Stimulated activated CD8-positive, alpha-beta memory T cell treated with anti-CD3 and anti-CD28 coated beads, Interleukin-4, amount 100 ng/mL, for 1 hour (primary cell): ENCODE measurements at places on chromosomes 4 and X.

DNA sequence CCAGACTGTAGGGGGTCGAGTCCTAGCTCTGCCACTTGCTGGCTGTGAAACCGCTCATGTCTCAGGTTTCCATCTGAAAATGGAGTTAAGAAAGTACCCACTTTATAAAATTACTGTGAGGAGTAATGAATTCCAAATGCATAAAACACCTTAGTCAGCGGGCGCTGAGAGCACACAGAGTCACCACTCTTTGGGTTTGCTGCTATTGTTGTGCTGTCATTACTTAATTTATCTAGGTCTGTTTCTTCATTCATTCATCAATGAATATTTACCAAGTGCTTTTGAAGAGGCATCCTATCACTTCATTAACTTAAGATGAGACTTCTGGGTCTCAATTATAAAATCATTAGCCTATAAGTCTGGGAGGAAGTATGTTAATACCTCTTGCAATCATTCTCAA, 317.3 kb downstream of the FBXW7 start:
- DNase-seq, result no peak

DNA sequence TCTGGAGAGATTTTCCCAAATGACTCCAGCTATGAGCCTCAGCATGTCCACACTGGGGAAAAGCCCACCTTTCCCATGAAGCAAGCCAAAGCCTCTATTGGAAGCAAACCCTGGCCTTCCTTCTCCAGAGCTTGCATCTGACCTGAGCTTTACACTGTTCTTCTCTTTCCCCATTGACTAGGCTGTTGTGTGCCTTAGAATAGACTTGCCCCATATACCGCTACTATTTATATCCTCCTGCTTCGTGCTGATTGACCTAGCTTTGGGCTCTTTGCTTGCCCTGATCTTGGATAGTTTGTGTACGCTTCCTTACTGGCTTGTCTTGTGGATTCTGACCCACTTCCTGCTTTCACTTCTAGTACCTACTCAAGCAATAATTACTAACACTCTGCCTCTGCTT, 30.9 kb downstream of the FAM9B start:
- DNase-seq, result no peak

- DNase-seq, result no peak
These were observed 10.0 kb downstream of the GPR82 start for GRCh38 chrX:41733939-41734338.

DNA sequence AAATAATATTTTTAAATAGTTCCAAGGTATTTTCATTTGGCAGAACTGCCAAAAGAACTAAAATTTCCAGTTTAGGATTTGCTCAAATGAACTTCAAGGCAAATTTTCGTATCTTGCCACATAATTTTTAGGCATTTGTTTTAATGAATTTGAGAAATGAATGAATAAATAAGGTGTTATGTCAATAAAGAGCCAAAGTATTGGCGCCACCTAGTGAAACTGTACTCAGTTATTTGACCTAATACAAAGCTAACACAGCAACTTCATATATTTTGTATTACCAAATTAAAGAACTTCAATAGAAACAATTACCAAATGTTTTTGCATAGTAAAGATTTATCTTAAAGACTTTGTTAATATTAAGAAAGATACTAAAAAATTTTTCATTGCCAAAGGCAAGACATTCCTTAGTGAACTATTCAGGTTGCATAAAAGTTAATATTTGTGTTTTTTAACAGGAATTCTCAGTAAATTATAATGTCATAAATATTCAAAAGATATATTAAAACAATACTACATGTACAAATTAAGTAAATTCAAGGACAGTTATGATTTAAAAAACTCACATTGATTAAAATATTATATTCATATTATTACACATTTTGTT, 50.3 kb downstream of the STPG2 start:
- no peak for DNase-seq

GRCh38 chr4:57119054-57119651, 9.0 kb upstream of the IGFBP7 start:
- no peak for DNase-seq

GRCh38 chrX:12007881-12008280, 130.4 kb upstream of the FRMPD4 start:
- no peak for DNase-seq

DNA sequence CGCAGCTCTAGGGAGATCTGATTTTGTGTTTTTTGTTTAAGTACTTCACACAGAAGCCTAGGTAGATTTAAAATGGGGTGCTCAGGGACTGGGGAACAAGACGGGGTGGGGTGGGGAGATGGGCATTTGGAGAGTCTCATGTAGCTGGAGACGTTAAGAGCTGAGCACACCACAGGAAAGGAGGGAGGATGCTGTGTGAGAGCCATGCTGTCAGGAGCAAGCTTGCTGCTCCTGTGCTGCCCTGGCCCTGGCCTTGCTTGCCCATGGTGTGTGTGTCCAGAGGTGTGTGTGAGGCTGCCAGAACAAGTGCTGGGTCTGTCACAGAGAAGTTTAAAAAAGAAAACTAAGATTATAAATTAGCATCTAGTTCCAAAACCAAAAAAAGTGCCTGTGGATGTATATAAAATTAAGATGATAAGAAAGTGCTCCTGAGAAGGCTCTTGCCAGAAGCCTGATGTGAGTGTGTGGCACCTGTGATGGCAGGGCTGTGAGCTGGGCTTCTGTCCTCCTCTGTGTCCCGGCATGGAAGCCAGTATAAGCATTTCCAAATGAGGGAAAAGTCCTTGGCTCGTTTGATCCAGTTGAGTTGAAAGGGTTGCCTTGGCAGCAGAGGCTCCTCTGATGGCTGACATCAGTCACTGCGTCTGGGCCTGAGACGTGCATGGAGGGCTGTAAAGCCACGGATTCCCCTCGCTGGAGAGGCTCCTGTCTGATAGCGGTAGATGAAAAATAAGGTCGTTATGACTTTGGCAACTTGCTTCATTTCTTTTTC, 63.5 kb downstream of the NELFA start:
- DNase-seq, result no peak

DNA sequence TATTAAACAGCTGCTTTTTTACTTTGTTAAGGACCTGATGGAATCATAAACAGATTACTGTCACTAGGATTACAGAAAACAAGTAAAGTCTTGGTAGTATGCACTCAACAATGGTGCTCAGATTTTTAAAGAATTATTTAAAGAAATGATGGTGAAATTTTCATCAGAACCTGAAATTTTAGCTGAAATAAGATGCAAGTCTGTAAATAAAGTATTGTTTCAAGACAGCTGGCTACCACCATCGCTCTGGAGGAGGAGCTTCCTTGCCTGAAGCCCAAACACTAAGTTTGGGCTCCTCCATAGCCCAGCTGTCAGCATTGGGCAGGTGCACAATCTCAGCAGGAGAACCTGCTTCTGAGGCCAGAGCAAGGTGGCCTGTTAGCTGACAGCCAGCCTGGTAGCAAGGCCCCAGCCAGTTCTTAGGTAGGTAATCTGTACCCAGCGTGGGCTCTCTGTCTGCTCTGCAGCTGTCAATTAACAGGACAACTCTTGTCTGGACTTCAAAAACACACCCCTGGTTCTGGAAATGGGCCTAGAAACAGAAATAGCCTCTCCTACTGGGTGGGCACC, 4.6 kb downstream of the GAB1 start:
- DNase-seq, result no peak

- DNase-seq, result no peak
These were observed 223.1 kb upstream of the SLIT2 start for GRCh38 chr4:20028645-20029044.

GRCh38 chr4:165563851-165564250, 185.0 kb downstream of the CPE start:
- no peak for DNase-seq

- no peak for DNase-seq
These were observed 153.2 kb upstream of the FRG1 start for GRCh38 chr4:189787216-189788031.

DNA sequence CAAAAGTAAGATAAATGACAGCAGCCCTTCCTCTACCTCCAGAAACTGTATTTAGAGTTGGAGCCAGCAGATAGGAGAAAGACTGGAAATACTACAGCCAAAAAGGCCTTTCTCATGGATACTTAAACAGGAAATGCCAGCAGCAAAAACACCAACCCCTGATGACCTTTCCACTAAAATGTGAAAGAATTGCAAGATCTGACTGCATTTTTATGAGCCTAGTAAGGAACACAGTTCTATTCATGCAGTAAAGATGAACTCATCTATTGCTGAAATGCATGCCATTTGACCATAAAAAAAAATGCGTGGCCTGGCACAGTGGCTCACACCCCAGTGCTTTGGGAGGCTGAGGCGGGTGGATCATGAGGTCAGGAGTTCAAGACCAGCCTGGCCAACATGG, 19.9 kb downstream of the ABCG2 start:
- DNase-seq, result no peak
